ENCODE measurements at places on chromosomes 3 and 15.

DNA sequence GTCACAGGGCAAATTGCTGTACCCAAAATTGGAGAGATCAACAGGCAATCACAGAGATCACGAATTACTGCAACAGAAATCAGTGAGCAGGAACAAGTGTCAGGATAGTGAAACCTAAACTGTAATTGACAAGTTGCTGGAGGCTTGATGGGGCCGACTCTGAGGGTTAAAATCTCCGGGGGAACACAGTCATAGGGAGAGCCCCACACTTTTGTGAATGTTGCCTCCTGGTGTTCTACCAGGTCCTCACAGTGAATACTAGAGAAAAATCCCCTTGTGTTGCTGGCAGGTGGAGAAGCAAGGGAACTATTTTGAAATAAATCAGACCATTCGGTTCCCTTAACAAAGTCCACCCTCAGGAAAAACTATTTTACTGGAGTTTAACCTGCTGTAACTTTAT, 697.5 kb upstream of the CBLB start:
- no peak for DNase-seq

GRCh38 chr3:167691366-167691765, 37.6 kb upstream of the WDR49 start:
- peak; percentile 48 for DNase-seq

DNA sequence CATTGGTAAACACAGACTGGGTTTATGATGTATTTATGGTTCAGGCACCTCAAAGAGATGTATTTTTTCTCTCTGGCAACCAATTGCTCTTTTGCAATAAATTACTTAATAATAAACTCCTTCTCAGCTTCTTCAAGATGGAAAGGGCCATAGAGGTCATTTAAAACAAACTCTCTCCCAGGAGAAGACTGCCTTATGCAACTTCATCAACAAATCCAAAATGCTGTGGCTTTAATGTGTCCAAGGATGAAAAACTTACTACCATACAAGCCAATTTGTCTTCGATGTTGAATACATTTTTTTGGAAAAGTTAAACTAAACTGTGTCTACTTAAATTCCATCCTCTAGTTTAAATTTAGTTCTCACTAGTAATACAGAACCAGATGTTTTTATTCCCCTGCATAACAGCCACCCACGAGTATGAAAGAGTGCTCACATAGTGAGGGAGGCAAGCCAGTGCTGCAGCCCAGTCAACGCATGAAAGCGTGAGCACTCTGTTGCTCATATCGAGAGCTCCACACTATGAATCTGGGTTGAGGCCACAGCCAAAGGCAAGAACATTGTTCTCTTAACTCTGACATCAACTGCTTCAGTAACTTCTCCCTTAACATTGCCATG, 761.3 kb upstream of the GRM7 start:
- no peak for DNase-seq

DNA sequence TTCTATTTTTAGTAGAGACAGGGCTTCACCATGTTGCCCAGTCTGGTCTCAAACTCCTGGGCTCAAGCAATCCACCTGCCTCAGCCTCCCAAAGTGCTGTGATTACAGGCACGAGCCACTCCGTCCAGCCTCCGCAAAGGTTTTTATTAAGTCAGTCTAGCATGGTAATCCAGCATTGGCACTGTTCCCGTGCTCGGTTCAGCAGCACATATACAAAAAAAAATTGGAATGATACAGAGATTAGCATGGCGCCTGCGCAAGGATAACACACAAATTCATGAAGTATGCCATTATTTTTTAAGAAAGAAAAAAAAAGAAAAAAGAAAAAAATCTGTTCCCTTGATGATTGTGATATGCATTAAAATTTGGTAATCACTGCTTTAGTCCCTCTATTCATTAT, 8.5 kb downstream of the CKMT1A start:
- DNase-seq: no peak

GRCh38 chr15:95758851-95759250, 571.6 kb upstream of the NR2F2 start:
- DNase-seq: no peak
